Left colon (tissue), 2 donors: ENCODE measurements at places on chromosomes 4 and X. TPM values are rescaled to one million over a fixed set of nuclear protein-coding genes. Genes with fewer than 3 reads are reported as not detected.

- no peak for DNase-seq
Measured at GRCh38 chr4:182213004-182213403, 30.2 kb upstream of the TENM3 start.

DNA sequence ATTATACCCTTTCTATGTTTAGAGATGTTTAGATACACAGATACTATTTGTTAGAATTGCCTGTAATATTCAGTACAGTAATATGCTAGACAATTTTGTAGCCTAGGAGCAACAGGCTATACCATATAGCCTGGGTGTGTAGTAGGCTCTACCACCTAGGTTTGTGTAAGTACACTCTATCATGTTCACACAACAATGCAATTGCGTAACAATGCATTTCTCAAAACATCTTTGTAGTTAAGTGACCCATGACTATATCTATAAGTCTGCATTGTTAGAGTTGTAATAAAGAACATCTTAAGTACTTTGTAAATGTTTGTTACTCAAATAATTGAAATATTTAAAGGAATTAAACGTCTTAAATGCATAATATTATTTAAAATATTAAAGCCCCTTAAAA is 379.3 kb downstream of the PPP3CA start:
- DNase-seq: no peak

- DNase-seq: no peak
Measured at GRCh38 chr4:88995874-88996273, 61.1 kb downstream of the FAM13A start.

DNA sequence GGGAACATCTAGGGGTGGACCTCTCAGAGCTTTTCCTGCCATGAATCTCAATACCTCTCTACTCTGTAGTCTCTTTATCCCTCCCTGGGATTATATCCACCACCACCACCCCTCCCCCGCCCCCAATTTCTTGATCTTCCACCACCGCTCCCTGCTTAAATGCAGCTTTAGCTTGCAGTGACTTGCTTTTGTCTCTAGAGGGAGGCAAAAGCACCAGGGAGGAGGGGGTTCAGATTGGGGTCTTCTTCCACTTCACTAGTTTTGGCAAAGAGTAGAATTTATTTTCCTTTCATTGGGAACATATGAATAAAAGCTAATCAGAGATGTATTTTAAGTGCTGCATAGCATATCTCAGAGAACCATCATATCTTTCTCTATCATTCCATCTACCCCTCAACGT is 5.5 kb downstream of the ARHGAP36 start:
- no peak for DNase-seq

- DNase-seq: no peak
Measured at GRCh38 chrX:154058214-154058997, 38.7 kb upstream of the IRAK1 start.

DNA sequence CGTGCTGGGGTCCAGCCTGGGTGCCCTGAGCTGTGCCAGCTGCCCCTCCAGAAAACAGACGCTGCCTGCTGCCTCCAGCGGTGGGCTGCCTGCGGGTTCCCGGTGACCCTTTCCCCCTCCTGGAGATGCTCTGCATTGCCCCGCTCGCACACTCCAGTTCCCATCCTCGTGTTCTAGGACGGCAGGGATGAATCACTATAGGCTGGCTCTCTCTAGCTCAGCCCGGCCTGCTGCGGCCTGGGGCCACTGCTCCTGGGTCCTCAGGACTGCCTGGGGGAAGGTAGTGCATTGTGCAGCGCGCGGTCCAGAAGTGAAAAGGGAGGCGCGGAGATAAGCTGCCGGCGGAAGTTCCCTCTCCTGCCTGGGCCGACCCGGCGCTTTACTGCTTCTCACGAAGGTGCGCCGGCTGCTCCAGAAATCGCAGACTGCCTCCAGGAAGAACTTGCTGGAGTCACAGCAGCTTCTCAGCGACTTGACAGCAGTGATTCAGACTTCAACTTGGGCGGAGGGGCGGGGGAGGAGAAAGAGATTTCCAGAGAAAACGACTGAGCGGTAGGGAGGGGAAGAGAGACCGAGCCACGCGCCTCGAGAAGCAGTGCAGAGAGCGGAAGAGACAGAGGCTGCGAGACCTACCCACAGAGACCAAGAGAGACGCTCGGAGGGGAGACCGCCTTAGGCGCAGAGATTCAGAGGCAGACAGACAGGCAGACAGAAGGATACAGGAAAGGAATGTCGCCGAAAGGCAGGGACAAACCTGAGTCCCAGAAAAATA is 6.7 kb upstream of the MSX1 start:
- DNase-seq: peak; percentile 25

DNA sequence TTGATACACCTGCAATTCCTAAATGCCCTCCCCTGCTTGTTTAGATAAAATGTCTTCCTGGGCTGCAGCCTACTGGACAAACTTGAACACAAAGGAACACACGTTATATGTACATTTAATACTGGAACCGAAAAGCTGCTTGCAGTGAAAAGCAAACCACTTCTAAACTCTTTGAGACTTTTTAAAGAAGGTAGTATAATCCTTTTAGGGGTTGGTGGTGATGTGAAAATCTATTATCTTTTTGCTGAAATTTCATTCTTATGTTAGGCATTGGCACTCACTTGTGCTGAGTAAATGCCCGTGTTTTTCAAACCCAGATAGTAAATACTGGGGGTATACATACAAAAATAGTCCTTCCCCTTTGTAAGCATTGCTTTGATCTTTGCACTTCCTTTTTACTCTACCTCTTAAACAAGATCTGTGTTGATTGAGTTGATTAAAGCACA is 2.2 kb downstream of the NFKB1 start:
- no peak for DNase-seq

GRCh38 chrX:52262195-52262546 is 77.5 kb downstream of the MAGED4 start:
- DNase-seq: no peak

- no peak for DNase-seq
Measured at GRCh38 chr4:48909697-48910096, 3.1 kb upstream of the OCIAD2 start.

GRCh38 chrX:66046612-66047235 is 6.8 kb upstream of the VSIG4 start:
- no peak for DNase-seq

GRCh38 chr4:22676063-22676462 is 16.7 kb upstream of the GBA3 start:
- DNase-seq: no peak

GRCh38 chr4:114907568-114907967 is 205.9 kb downstream of the NDST4 start:
- no peak for DNase-seq

- no peak for DNase-seq
Measured at GRCh38 chr4:123256901-123257300, 139.7 kb upstream of the SPRY1 start.

GRCh38 chr4:11367371-11367770 is 61.3 kb downstream of the HS3ST1 start:
- DNase-seq: peak; percentile 11

DNA sequence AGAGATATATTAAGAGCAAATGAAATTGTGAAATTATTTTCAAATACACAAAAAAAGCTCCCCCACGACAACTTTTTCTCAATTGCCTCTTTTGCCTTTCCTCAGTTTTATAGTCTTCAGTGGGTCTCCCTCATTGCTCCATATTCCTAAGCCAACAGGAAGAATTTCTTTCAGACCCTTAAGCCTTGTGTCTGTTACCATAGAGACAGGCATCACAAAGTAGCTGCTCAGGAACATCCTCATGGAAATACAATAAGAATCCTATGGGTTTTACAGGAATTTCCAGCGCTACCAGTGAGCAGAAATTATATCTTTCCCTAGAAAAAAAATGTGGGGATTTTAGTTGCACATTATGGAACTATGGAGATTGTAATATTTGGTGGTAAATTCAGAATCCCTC is 121.9 kb upstream of the DMD start:
- no peak for DNase-seq

GRCh38 chr4:104860238-104861123 is 286.2 kb upstream of the TET2 start:
- peak; percentile 32 for DNase-seq

GRCh38 chrX:10235851-10236250 is 79.1 kb downstream of the CLCN4 start:
- DNase-seq: no peak

GRCh38 chr4:107718351-107718965 is 1.6 kb downstream of the PAPSS1 start:
- no peak for DNase-seq

GRCh38 chrX:71632923-71633657 is 14.8 kb upstream of the CXCR3 start:
- DNase-seq: no peak

GRCh38 chr4:76485450-76485849 is 50.4 kb downstream of the SHROOM3 start:
- DNase-seq: no peak

GRCh38 chr4:122744229-122744628 is 11.7 kb downstream of the BBS12 start:
- no peak for DNase-seq

DNA sequence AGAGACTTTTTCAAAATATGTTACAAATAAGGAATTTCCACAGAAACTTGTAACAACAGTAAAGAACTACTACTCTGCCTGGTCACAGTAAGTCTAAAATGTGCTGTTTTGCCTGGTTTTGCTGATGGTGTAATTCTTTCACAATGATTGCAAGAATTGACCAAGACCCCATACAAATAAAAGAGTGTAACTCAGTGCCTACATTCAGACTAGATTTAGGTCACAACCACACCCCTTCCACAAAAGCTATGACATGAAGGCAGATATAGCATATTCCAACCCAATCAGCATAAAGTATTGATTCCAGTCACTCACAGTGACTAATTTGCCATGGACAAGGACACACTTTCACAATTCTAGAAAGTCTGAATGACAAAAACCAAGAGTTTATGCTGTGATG is 53.7 kb upstream of the TMPRSS11F start:
- no peak for DNase-seq

DNA sequence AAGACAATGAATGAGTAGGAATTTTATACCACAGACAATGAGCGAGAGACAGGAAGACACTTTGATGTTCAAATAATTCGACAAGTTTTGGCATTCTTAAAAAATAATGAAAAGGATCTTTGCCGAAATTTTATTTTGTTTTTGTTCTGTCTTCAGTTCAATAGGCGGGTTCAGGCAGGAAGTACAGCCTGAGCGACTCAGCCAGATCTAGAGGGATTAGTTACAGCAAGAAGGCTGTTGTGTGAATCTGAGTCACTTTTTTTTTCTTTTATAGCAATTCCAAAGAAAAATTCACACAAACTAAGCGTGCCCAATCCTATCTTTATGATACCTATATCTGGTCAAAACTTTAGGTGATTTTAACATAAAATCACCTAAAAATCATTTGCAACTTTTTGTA is 505.4 kb upstream of the FAM241A start:
- DNase-seq: no peak

GRCh38 chrX:7146020-7146702 is 1.4 kb upstream of the STS start:
- DNase-seq: no peak

DNA sequence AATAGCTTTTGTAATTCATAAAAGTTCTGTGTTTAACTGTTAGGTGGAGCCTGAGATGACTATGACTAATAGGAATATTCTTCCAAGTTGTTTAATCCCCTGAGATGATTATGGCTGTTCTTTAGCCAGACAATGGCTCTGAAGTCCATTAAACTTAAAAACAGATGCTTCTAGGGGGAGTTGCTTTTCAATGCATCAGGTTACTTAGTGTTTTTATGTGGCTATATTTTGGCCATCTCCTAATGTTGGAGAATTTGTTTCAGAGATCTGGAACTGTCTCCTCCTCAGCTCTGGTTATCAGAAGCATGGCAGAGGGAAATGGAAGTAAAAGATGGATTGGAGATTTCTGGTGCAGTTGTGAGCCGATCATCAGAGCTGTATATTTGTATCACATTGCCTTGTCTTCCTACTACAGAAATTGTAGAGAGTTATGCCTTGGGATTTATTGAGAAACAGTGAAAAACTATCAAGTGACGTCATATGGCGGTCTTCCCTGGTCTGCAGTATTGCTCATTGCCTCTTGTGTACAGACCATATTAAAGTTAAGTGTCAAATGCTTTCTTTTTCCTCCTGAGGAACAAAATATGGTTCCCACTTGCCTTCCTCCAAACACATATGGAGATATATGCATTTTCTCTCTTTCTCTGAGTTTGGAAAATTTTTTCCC is 29.8 kb downstream of the SGMS2 start:
- DNase-seq: no peak

- DNase-seq: no peak
Measured at GRCh38 chr4:40782876-40783275, 33.1 kb downstream of the NSUN7 start.

DNA sequence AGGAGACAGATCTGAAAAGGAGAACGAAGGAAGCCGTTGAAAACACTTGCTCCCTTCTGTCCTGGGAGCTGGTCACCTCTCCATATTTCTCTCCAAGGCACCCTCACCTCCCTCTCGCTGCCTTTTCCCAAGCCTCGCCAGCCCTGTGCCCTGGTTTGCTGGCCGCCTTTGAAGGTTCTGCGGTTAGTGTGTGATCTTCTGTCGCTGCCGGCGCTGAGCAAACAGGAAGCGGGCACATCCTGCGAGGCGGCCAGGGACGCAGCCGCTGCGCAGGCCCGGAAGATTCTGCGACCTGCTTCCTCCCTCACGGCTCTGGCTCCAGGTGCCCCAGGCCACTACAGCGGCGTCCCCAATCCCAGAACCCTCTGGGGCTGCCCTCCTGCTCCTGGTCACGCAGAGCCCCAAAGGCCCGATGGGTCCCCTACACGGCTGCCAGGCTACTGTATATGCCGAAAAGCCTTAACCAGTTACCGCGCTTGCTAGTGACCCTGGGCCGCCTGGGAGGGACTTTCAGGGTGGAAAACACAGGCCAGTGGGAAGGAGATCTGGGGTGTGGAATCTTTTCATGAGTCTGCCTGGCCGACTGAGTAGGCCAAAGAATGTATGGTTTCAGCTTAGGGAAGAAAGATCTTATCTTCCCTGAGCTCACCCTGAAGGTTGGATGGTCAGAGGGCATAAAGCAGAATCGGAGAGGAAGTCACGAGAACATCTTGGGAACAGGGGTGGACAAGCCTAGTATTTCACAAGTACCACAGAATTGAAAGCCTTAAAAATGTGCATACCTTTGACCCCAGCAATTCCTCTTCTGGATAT is 2.3 kb upstream of the SASH3 start:
- peak; percentile 71 for DNase-seq

- DNase-seq: peak; percentile 75
Measured at GRCh38 chr4:38313175-38313574, 350.8 kb upstream of the KLF3 start.

DNA sequence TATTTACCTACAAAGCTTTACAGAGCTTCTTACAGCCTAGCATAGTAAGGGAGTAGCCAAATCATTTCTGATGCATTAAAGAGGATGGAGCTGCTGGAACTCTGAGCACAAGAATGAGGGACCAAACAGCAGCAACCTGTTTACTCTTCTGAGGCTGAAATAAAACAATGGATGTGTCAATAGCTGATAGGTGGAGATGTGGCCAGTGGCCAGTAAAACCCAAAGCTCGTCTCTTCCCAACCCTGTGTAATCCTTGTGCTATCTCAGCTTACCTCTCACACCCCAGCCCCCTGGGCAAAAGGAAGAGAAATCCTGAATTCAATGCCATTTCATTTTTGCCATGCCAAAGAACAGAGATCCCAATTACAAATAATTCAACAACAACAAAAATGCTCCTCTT is 446.7 kb upstream of the SMIM31 start:
- no peak for DNase-seq

- DNase-seq: no peak
Measured at GRCh38 chr4:101282076-101282844, 65.1 kb downstream of the PPP3CA start.

The CXorf49 gene
- total RNA-seq: not detected

The SLC25A43 gene
- total RNA-seq: 31.3 TPM

The FGA gene
- not detected for total RNA-seq

The CCSER1 gene
- 22.7 TPM for total RNA-seq

The MED12 gene
- 37.9 TPM for total RNA-seq

The CXorf65 gene
- total RNA-seq: not detected

The NELFA gene
- total RNA-seq: 28.2 TPM

The SHOX gene
- 0.06 TPM for total RNA-seq

The DUX4 gene
- not detected for total RNA-seq
